ENCODE measurements at places on chromosomes 5 and 9.
A peak's percentile ranks its signal among the peaks of the same experiment; 100 is the strongest.

- no peak for DNase-seq
These were observed 27.1 kb upstream of the SLC6A19 start for GRCh38 chr5:1174122-1174936.

DNA sequence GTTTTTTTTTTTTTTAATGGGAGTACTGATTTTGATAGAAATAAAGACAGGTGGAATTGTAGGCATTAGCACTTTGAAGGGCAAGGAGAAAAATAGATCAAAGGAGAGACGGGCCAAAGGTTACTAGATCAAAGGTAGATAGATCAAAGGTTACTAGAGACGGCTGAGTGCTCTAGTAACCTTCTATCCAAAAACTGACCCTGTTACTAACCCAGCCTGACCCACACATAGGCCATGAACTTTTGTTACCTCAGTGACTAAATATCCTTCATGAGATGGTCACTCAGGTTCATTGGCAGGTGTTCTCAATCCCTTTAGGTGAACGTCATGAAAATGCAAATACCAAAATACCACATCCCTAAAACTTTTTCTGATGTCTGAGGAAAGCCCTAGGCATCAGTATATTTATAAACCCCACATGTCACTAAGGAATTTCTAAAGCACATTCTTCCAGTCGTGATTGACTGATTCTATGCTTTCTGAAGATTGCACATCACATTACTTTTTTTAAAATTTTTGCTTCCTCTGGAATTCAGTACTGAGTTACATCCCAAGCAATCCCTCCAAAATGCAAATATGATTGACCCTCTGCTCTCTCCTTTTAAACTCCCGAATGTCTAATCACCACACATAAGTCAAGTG is 772.7 kb downstream of the BRINP1 start:
- no peak for DNase-seq

- DNase-seq, result no peak
These were observed 13.8 kb downstream of the TMEM8B start for GRCh38 chr9:35842795-35843194.

GRCh38 chr5:6096101-6096500 is 282.2 kb downstream of the MED10 start:
- DNase-seq, result no peak

GRCh38 chr5:157519579-157520253 is 55.9 kb downstream of the ADAM19 start:
- no peak for DNase-seq

GRCh38 chr9:78292716-78293497 is 4.0 kb upstream of the PSAT1 start:
- peak; percentile 12 for DNase-seq

GRCh38 chr5:108634010-108634616 is 113.6 kb upstream of the FER start:
- DNase-seq, result no peak

- DNase-seq, result peak; percentile 48
These were observed 156.2 kb downstream of the MELK start for GRCh38 chr9:36728651-36729520.

DNA sequence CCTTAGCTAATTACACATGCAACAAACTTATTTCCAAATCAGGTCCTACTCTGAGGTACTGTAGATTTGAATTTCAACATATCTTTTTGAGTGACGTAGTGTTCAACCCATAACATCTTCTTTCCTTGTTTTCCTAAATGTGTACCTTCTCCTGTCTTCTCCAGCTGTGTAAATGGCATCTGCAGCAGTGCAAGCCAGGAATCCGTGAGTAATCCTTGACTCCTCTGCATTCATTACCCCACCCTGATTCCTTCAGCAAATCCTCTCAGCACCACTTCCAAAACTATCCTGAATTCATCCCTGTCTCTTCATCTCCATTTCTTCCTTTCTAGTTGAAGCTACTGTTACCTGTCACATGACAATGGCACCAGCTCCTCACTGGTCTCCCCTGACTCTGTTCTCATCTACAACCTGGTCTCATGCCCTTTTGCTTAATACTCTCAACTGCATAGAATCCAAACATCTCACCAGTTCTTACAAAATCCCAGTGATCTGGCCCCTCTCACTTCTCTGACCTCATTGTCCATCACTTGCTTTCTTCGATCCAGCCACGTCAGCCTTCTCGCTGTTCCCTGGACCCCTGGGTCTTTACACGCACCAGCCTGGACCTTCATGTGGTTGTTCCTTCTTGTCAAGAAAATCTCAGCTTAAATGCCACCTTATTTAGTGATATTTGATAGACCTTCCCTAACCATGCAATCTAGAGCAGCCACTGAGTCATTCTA is 14.6 kb upstream of the TRAF1 start:
- no peak for DNase-seq
